ENCODE measurements at places on chromosomes 12 and 14.

DNA sequence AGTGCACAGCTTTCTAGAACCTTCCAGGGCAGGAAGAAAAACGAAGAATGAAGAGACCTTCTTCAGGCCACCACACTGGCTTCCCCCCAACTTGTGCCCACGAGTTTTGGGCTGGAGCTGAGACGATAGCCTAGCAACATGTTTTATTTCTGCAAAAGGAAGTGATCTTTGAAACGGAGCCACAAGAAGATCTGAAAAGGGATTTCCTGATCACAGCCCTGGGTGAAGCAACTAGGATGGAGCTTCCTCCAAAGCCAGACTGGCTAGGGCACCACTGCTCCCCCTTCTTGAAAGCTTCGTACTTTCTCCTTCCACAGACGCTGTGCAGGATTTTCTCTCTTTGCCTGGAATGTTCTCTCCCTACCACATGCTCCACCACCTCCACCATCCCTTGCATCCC, 418.3 kb downstream of the MED13L start:
- DNase-seq: no peak

DNA sequence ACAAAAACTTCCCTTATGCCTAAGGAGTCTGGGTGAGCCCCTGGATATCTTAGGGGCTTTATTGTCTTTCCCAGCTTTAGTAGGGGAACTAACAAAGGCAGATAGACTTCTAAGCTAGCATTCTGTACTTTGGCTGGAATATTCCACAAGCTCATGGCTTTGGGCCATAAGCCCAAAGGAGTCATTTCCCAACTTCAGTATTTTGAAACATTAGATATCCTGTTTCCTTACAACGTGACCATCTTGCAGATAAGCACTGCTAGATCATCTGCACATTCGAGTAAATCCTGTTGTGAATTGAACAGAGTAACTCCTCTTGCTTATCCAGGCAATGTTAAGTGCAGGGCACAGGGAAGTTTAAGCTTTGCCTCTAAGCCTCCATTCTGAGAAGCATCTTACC, 70.6 kb upstream of the ACTN1 start:
- DNase-seq: no peak

DNA sequence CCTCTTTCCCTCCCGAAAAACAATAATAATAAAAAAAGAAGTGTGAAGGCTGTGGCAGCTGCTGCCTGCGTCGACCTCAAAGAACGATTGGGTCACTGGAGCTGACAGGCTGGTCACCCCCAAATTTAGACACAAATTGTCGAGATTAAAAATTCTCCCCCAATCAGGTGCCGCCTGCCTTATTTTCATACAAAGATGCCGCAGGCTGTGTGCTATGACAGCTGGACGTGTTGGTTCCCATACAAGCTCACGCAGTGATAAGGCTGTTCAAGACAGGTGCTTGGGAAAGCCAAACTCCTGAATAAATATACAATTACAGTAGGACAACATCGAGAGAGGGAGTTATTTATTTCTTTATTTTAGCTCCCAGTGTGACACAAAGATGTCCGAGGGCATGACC, 1041.8 kb downstream of the VRK1 start:
- DNase-seq: no peak

- no peak for DNase-seq
Measured at GRCh38 chr12:3557791-3558620, 67.0 kb downstream of the PRMT8 start.

DNA sequence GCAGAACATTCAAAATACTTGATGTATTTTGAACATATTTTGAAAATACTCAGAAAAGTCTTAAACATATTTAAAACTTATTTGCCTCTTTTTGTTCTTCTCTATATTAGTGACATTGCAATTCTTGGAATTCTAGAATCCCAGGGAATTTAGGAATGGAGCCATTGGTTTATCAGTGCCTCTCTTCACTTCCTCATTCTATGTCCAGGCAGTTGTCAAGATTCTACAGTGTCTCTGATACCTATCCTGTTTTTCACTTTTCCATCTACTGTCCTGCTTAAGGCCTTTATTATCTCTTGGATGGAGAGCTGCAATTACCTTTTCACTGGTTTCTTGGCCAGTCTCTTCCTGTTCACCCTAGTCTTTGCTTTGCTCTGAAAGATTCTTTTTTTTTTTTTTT, 144.6 kb downstream of the TTLL5 start:
- DNase-seq: no peak

GRCh38 chr12:69932676-69933552, 107.9 kb downstream of the MYRFL start:
- DNase-seq: no peak

DNA sequence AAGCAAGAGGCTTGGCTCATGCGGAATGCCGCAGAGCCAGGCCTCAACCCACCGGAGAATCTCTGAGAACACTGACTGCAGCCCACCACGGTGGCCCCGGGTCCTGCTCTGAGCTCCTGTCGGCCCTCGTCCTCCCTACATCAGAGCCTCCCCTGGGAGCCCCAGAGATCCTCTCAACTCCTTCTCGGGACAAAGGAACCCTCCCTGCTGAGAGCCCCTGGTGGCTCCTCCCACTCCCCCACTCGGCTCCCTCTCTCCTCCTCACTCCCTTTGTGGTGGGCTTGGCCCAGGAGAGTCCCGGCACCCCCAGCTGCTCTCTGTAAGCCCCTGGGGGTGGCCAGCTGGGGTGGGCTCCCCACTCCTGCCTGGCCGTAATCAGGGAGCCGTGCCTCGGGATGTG, 11.1 kb upstream of the INF2 start:
- DNase-seq: no peak

GRCh38 chr14:99554757-99555531, 49.1 kb downstream of the CCDC85C start:
- DNase-seq: no peak

GRCh38 chr12:92020983-92021665, 124.5 kb downstream of the BTG1 start:
- no peak for DNase-seq

Measured in PC-3 (cell line).